ENCODE measurements at places on chromosomes 12 and 14.

GRCh38 chr14:91244501-91244901 is at the start of gene GPR68:
Gene GPR68 (minus strand): TSS chr14:91244704. CDS start chr14:91235050, 9,654 bp downstream.
- DNase-seq, result peak; percentile 21

DNA sequence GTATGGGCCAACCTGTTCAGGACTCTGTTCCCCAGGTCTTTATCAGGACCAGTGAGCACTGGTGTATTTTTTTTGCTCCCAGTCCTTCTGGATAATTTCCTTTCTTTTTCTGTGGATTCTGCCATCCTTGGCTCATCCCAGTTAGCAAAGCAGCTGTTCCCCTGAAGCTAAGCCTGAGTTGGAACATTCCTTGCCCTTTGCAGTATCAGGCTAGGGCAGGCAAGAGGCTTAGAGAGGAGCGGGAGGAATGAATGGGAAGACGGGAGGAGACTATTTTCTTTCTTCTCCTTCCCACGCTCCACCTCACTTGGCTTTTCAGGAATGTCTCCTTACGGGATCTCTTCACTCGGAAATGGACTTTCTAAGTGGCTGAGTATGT is 29.2 kb downstream of the ERG28 start:
- DNase-seq, result no peak

GRCh38 chr14:70664698-70665447 is 23.2 kb downstream of the TTC9 start:
- no peak for DNase-seq

- no peak for DNase-seq
Measured at GRCh38 chr14:97697772-97698171, 900.6 kb downstream of the VRK1 start.

DNA sequence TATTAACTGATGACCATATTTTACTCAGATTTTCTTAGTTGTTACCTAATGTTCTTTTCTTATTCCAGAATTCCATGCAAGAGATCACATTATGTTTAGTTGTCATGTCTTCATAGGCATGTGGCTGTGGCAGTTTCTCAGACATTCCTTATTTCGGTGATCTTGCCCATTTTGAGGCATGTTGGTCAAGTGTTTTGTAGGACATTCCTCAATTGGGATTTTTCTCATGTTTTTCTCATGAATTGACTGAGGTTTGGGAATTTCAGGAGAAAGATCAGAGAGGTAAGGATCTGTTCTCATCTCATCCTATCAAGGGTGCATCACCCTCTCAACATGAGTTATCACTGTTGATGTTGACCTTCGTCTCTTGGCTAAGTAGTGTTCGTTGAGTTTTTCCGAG is 81.3 kb downstream of the CHST11 start:
- no peak for DNase-seq

GRCh38 chr14:54169254-54169924 is 212.8 kb upstream of the BMP4 start:
- DNase-seq, result no peak

DNA sequence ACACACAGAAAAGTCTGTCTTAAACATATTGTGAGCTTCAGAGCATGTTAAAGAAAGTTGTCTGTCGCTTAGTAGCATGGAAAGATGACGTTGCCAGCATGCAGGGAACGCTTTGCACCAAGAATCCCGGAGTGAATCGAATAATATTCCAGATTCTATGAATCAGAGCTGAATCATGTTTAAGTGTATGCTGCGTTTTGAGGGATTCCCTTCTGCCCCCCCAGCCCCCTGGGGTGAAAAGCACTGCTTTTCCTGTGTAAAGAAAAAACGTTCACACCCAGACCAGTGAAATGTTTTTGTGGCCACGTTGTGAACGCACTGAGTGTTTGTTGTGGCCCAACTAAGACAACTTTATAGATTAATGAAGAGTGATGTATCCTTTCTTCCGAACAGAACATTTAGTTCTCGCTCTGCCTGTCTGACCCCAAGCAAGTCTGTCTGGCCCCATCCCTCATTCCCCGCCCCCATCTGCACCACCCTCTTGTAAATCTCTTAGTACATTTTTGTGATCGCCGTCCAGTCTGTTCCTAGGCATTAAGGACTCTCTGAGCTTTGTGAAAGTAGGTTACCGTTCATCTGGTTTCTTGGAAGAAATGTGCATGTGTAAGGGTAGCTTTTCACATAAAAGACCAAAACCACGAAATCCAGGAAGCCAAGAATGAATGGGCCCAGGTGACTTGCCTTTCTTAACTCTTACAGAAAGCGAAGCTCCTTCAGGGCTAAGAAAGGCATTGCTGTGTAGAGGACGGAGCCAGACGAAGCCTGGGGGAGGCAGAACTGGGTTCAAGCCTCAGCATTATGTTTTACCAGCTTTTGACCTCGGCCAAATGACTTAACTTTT is 103.0 kb downstream of the SAMD4A start:
- no peak for DNase-seq

DNA sequence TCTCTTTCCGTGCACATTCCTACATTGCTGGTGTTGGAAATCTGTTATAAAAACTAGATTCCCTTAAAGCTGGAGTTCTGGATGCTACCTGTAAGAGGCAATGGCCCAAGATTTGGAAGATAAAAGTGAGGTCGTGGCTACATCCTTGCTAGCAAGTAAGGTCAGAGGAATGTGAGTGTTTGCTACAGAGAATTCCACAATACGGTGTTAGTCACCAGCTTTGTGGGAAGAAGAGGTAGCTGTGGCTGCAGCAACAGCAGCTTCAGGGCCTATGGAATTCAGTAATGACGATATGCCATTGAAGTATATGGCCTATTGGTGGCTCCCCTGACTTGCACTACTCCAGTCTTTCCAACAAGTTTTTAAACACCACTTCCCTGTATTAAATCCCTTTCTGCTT is 227.7 kb upstream of the TMEM260 start:
- no peak for DNase-seq

DNA sequence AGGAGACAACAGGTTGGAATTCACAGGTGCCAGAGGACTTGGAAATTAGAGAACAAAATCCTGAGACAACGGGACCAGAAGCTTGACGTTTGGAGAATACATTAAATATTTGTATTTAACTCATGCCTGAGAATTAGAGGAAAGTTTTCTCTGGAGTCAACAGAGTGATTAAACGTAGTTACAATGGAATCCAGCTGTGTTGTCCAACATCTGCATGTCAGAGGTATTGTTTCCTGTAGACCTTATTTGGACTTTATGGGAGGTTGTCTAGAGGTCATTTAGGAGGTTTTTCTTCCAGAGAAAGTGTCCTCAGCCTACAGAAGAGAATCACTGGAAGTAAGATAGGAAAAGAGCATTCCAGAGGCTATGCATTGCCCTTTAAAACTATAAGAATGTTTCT is 45.1 kb upstream of the RERGL start:
- DNase-seq, result no peak

GRCh38 chr14:73991092-73991491 is 28.0 kb downstream of the ENTPD5 start:
- no peak for DNase-seq

DNA sequence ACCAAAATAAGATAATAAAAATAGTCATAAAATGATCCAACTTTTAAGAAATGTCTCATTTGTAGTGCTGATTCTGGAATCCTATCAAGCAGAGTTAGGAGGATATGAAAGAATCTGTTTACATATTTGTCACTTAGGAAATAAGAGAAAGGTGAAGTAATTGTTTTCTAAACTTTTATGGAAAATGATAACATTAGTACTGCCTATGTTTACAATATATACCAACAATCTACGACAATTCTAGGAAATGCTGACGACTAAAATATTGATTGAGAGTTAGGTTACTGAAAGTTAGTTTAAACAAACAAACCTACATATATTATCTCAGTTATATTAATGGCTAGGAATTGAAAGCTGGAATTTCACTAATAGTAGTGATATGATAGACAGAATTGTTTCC is 18.0 kb downstream of the TSPAN19 start:
- no peak for DNase-seq

DNA sequence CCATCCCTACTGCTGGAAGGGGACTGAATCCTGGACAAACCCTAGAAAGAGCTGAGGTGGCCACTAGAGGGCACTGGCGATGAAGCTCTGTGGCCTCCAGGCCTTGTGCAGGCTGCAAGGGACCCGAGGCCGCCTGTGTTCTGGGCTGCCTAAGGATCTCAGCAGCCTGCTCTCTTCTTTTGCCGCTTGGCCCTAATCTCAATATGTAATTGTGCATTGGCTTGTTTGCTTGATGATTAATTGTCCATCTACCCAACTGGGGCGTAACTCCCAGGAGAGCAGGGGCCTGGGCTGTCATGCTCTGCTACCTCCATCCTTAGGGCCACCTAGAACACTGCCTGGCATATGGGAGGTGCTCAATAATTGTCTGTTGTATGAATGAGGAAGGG is 73.8 kb downstream of the SYNE3 start:
- peak; percentile 41 for DNase-seq

DNA sequence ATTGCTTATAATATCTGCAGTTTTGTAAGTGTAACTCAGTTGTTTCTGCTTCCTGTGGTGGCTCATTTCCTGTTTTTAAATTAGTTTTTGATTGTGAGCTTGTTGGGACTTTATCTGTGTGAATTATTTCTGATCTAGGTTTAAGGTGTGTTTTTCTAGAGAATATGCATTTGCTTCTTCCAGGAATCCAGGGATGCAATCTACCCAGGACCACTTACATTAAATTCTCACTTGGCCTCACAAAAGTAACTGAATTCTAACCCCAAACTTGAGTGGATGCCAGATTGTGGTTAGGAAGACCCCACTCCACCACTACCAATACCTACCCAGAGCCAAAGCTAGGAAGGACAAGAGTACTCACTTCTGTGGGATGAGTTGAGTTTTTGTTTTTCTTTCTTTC is 11.9 kb downstream of the STYX start:
- DNase-seq, result no peak

DNA sequence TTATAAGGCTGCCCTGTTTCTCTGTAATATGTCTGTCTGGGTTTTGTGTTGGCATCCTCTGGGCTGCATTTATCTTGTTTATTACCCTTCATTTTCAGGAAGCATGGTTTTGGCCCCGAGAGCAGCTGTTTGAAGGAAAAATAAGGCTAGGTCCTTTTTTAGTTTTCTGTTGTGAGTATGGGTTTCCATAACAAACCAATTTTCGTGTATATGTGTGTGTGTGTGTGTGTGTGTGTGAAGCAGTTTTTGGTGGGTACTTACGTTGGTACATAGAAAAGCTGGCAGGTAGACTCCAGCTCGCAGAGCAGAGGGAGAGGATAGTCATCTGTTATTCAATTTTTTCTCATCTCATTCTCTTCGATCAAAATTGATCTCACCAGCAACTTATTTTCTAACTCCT is 52.5 kb downstream of the MAPKAPK5 start:
- no peak for DNase-seq

DNA sequence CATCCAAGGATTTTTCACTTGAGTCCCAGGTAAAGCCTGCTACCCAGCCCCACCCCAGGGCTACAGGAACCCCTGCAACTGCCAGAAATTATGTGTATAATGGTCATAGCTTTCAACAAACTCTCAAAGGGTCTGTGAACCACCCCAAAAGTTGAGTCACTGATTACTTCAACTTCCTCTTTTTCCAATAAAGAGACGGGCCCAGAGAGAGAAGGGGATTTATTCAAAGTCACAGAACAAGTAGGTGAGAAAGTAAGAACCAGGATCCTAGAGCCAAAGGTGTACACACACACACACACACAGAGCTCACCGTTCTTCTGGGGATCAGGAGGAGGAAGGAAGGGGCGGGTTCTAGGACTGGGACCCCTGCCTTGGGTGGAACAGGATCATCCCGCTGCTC is 4.8 kb upstream of the ITPK1 start:
- no peak for DNase-seq

GRCh38 chr12:50419112-50419909 is 18.6 kb downstream of the LARP4 start:
- no peak for DNase-seq

GRCh38 chr14:93744876-93745275 is 43.4 kb downstream of the PRIMA1 start:
- no peak for DNase-seq

DNA sequence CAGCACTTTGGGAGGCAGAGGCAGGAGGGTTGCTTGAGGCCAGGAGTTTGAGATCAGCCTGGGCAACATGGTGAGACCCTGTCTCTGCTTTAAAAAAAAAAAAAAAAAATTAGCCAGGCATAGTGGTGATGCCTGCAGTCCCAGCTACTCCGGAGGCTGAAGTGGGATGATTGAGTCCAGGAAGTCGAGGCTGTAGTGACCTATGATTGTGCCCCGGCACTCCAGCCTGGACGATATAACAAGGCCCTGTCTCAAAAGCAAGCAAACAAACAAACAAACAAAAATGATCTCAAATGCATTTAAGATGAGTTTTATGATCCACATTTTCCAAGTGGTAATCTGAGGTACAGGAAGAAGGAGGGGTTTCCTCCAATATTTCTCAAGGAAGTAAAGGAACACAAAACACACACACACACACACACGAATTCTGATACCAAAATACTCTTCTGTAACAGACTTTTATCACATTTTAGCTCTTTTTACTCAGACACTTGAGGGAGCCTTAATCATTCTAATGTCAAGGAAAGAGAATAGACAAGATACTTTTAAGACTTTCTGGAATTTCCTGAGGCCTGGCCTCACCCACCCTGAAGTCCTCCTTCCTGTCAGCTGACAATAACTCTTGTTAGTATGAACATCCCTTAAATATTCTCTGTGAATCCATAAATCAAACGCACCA is 44.4 kb upstream of the CERS5 start:
- DNase-seq, result no peak

- no peak for DNase-seq
Measured at GRCh38 chr14:71733210-71733883, 198.9 kb upstream of the RGS6 start.

DNA sequence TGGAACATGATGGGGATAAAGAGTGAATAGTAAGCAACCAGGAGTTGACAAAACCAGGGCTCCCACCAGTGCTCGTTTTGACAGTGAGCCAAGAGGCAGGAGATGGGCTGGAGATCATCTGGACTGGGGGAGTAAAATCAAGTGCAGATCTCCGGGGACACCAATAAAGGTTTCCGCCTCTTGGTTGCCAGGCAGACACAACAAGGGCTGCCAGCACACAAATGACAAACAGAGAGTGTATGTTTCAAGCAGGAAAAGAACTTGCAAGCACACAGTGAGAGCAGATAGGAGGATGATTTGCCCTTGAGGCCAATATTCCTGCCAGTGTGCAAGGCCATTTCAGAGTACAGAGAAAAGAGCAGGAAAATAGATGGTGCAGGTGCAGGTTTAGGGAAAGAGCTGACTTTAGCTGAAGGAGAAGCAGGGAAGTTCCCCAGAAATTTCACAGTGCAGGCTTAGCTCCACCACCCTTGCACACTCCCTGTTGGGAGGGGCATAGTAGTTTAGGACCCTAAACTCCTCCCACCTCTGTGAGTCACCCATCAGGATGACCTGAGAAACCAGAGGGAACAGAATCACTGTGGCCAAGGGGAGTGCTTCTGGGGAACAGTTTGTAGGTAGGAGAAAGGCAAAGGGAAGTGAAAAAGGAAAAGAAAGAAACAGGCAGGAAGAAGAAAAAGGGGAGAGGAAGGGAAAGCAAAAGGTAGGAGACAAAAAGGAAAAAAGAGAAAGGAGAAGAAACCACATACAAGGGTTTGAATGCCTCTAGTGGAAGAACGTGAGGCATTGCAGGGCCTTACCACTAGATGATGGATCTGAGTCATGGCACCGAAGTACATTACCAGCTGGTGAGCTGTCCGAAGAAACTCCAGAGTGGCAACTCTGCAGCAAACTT is 404.4 kb downstream of the SLC6A15 start:
- no peak for DNase-seq

- DNase-seq, result no peak
Measured at GRCh38 chr12:60180298-60180697, 584.5 kb downstream of the SLC16A7 start.

GRCh38 chr14:103654619-103655018 is 25.6 kb downstream of the KLC1 start:
- no peak for DNase-seq

Measured in activated naive CD4-positive, alpha-beta T cell (primary cell).